Anterior cingulate cortex (tissue), 58 donors: ENCODE measurements at places on chromosomes 12 and 14.

DNA sequence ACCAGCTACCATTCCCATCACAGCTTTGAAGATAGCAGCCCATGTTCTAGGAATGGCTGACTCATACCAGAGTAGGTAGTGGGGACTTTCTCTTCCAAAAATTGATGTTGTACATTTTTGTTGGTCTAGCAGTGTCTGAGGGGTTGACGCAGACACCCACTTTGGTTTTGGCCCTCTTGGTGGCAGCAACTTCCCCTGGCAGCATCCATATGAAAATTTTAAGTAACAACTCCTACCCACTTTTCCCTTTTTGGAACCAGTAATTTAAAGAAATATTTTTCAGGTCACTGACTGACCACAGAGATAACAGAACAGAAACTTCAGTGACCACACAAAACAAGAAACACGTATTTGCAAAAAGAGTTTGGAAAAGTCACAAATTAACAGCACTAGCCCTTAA, 162.0 kb upstream of the TMCC3 start:
- no peak for DNase-seq

GRCh38 chr12:89212339-89212771, 139.9 kb downstream of the DUSP6 start:
- no peak for DNase-seq

GRCh38 chr12:15858353-15858752, 23.8 kb upstream of the STRAP start:
- no peak for DNase-seq

GRCh38 chr14:28783664-28784063, 17.1 kb downstream of the FOXG1 start:
- no peak for DNase-seq

DNA sequence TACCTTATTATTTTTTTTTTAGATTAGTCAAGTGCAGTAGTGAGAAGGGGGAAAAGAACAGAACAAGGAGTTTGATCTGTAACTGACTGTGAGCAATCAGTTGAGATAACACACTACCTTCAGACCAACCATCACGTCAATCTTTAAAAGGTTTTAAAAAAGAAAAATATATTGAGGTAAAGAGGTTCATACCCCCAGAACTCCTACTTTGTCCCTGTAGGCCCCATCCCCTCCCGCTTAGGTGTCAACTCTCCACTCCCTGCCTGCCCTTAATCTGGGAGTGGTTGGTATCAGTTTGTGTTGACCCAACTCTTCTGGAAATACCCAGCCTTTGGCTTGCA, 16.2 kb downstream of the MMP14 start:
- no peak for DNase-seq

DNA sequence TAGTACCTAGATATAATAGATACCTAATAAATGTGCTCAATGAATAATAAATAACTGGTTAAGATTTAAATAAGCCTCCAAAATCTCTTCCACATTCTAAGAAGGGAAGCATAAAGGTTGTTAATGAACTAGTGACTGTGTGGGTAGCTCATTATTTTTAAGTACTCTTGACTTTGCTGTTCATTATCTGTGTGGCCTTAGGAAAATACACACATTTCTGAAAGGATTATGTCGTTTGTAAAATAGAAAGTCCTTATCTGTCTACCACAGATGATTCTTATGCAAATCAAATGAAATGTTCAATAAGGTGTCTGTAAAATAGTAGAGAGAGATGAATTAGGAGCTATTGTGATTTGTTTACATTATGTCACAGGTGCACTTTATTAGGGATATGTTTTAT, 119.5 kb downstream of the LRRK2 start:
- DNase-seq, result no peak

DNA sequence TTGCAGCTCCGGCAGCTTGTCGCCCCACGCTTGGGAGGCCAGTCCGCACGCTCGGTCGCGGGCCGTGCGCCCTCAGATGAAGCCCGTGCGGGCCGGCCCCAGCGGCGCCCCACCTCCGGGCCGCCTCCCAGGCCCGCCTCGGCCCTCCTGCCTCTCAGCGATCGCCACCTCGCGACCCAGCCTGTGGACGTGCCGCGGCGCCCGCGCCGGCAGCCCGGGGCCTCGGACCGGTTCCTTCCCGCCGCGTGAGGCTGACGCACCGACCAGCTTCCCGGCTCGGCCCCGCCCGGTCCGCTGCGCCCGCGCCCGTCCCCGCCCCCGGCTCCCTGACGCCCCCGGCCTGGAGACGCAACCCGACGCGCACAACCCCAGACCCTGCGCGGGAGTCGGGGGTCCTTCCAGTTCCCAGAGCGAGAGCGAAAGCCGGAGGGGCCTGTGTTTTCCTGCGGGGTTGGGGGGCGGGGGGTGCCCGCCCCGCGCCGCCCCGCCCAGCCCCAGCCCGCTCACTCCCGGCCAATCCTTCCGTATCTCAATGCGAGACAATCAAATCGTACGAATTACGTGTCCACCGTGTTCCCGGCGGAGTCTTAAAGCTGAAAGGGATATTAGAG, at the start of gene ERO1A:
Gene ERO1A (minus strand): TSS at position 78 of the 611 bp plus-strand sequence. CDS start 77 bp downstream, at position 1.
- DNase-seq, result peak; percentile 68
